ENCODE measurements at places on chromosomes 6 and 20.

GRCh38 chr6:126805861-126806260 is 312.6 kb upstream of the RSPO3 start:
- DNase-seq: no peak

- DNase-seq: no peak
Observed at GRCh38 chr6:10458287-10458686, 43.4 kb upstream of the TFAP2A start.

DNA sequence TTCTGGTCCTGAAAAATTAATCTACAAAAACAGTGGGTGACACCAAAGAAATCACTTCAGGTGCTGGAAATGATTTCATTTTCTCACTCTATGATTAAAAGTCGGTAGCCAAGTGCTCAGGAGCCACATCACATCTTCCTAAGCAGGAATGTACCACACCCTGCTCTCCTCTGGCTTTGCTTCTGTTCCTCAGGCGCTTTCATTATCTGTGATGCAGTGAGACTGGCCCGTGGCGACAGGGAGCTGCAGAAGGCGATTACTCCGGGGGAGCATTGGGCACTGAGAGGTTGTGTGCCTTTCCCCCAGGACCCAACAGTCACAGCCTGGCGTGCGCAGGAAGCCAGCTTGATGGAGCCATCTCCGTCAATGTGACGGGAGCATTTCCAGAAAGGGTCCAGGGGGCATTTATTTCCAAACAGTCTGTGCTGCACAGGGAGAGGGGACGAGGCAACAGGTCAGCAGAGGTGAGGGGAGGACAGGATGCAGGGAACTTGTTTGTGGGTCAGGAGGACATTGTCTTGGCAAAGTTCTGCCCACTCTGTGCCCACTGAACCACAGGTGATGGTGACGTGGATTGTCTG is 5.6 kb upstream of the ZNF831 start:
- DNase-seq: no peak

DNA sequence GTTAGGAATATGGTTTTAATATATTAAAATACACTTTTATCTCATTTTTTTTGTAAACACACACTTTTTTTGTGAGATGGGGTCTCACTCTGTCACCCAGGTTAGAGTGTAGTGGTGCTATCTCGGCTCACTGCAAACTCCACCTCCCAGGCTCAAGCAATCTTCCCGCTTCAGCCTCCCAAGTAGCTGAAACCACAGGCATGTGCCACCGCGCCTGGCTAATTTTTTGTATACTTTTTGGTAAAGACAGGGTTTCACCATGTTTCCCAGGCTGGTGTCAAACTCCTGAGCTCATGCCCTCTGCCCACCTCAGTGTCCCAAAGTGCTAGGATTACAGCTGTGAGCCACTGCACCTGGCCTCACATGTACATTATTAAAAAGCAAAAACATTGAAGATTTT is 10.8 kb downstream of the IPCEF1 start:
- DNase-seq: no peak

DNA sequence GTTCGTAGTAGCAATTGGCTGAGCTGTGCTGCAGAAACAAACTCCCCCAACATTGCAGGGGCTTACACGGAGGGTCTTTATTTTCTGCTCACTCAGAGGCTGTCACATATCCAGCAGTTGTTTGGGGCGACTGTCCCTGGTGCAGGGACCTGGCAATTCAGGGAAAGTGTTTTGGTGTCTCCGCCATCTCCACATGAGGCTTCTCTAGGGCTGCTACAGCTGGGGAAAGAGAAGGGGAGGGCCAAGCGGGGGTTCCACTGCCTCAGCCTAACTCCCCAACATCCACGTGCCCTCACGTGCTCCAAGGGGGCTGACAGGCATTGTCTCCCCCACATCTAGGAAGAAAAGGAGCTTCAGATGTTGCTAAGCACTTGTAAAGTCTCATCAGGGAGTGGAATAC is 61.3 kb upstream of the NXT1 start:
- no peak for DNase-seq

- no peak for DNase-seq
Observed at GRCh38 chr6:125277838-125278237, 23.9 kb downstream of the HDDC2 start.

- DNase-seq: no peak
Observed at GRCh38 chr6:125073071-125073470, 80.5 kb upstream of the TPD52L1 start.

GRCh38 chr20:2631228-2631627 is 21.2 kb upstream of the NOP56 start:
- no peak for DNase-seq

DNA sequence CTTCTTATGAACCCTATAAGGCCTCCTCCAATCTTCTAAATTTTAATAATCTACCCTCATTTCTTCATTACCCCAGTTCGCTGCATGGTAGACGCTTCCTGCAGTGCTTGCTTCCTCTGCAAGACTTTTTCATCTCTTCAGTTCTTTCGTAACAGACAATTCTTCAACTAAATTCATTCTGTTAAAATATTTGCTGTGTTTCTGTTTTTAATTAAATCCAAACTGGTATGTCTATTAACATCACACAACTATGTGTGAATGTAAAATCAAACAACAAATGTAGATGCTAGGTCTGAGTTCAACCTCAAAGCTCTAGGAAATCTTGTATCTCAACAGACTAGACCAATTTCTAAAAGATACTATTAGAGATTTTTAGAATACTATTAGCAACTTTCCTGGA is 199.3 kb downstream of the RNGTT start:
- no peak for DNase-seq

DNA sequence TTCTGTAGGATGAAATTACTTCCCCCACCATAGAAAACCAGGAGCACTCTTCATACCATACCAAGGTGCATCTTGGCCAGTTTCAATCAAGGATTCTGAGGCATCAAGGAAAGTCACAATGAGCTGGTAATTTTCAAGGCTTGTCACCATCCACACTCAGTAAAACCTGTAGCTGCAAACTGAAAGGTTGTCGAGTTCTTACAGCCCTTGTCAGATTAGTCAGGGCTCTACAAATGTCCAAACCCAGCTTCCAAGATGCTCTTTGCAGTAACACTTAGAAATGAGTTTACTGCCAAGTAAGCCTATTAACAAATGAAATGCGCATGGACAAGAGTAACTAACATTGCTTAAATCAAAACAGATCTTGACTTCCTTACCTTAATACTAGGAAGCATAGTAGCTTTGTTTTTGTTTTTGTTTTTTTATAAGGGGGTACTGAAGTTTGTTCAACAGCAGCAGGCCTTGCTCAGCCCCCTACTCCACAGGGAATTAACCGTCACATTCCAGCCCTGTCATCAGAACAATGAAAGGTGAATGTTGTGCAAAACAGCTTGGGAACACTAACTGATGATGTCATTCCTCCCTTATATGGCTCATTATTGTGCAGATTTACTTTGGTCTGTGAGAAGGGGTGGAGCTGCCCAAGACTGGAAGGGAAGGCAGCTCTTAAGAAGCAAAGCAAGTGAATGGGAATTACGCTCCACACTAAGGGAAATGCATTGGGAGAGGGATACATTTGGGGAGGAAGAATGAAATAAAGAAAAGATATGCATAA is 49.9 kb upstream of the TMEM30A start:
- DNase-seq: no peak

- DNase-seq: no peak
Observed at GRCh38 chr6:53639520-53639919, 26.0 kb downstream of the KLHL31 start.

DNA sequence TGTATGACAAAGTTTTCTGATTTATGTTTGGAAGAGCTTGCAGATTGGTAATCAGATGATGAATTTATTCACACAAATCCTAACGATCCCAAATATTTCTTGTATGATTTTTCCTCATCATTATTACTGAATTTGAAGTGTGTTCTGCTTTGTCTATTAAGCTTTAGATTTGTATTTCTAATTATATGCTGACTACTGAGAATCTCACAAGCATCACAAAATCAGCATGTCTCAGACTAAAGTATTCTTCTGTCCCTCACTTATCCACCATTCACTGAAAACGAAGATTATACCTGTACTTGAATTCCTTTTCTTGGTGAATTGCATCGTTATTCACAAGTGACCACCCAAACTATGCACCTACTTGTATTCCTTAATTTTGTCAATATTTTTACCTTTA is 796.3 kb upstream of the MAP3K7 start:
- no peak for DNase-seq

GRCh38 chr6:136666041-136666440 is 115.8 kb upstream of the MAP7 start:
- DNase-seq: no peak

DNA sequence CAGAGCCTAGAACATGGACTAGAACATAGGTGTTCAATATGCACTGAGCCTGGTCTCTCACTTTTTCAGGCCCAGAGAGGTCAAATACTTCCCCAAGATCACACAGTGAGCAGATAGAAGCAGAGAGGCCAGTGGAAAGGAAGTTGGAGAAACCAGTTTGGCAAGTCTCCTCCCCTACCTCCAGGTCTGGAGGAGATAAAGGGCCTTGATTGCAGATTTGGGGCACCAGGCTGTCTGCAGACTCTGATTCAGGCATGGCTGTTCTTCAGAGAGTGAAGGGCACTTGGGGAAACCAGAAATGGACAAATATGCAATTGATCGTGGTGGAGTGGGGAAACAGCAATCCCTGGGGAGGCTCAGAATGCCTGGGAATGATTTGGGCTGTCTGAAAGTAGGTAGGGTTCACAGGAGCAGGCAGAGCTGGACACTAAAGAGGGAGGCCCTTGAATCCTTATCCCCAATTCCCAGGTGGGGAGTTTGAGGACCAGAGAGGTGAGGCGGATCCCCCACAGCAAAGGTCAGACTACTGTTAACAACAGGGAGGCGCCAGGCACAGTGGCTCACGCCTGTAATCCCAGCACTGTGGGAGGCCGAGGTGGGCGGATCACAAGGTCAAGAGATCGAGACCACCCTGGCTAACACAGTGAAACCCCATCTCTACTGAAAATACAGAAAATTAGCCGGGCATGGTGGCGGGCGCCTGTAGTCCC is 2.3 kb downstream of the PEDS1 start:
- no peak for DNase-seq

- DNase-seq: no peak
Observed at GRCh38 chr6:14822679-14823078, 423.2 kb upstream of the JARID2 start.

- DNase-seq: no peak
Observed at GRCh38 chr6:12269110-12269509, 21.1 kb upstream of the EDN1 start.

GRCh38 chr20:61120595-61121515 is 131.2 kb upstream of the CDH4 start:
- DNase-seq: peak; percentile 3

DNA sequence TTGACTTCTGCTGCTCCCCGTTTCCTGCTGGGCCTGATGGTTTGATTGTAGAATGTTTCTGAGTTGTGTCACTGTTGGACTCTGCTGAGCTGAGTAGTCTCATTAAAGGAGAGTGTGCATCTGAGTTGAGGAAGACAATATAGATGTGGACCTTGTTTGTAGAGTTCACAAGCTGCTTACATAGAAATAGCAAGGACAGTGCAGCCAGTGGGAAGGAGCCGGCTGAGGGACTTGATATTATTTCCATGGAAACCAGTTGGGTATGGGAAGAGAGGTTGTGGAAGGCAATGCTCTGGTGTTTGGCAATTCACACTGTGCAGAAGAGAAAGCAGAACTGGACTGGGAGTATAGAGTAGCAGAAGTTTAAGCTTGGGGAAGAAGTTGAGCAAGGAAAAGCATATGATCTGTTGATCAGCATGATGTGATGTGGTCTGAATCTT is 14.8 kb downstream of the IGF2R start:
- DNase-seq: no peak

DNA sequence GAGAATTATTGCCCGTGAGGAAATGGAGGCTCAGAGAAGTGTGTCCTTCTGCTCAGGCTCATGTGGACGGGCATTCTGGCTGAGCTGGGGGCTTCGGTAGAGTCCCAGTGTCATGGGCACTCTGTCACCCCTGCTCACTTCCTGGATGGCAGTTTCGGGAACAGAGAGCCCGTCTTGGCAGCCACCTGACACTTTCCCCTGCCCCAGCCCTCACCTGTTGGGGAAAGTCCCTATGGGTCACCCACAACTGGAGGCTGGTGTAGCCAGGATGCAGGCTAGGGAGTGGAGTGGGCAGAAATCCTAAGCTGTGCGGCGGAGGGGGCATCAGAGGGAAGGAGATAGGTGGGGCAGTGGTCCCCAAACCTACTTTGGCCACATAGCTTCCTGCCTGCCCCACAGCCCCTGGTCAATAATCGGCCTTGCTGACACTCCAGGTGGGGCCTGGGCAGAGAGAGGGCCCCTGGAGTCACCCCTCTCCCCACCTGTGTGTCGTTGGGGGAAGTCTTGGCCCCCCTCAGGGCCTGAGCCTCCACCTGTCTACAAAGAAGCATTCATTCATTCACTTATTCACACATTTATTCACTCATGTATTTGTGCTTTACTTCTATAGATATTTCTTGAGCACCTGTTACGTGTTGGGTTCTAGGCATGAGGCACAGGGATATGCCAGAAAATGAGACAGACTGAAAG is 40.5 kb downstream of the SNAI1 start:
- DNase-seq: no peak

- DNase-seq: no peak
Observed at GRCh38 chr6:143078468-143079324, 18.0 kb downstream of the AIG1 start.

- no peak for DNase-seq
Observed at GRCh38 chr6:71721642-71722041, 164.7 kb upstream of the RIMS1 start.

- DNase-seq: no peak
Observed at GRCh38 chr20:15887387-15887786, 685.9 kb downstream of the KIF16B start.

DNA sequence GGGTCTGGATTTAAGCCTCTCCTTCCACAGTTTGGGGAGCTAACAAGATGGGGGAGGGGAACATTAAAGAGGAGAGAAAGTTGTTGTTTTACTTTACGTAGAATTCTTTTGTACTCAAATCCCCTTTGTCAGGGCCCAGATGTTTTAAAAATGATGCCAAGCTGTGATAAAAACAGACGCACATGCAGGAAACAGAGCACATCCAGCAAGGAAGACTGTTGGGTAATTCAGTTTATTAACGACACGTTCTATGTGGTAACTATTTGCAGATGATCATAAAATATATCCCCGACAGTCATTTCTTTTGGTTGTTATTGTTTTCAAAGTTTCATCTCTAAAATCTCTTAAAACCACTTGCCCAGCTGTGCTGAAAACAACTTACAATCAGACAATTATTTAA is 307.0 kb upstream of the PRDM1 start:
- no peak for DNase-seq

GRCh38 chr6:156848123-156848522 is 70.9 kb downstream of the ARID1B start:
- DNase-seq: no peak

DNA sequence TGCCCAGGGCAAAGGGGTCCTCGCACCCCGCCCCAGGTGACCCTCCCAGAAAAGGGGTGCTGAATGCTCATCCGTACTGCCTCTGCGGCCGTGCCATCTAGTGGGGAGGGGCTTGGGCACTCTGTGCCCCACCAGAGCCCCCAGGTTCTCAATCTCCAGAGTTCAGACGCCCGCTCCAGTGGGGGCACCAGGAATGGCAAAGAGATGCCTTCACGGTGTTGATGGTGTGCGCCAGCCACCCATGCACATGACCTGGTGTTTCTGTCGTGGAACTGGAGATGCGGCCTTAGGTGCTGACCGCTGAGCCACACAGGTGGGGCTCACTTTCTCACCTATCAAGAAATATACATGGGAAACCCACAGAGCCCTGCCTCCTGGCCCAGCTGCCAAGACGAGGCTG is 30.8 kb downstream of the GNAS-AS1 start:
- no peak for DNase-seq

GRCh38 chr20:51497542-51498467 is 44.7 kb downstream of the NFATC2 start:
- peak; percentile 42 for DNase-seq

All from activated CD4-positive, alpha-beta T cell treated with anti-CD3 and anti-CD28 coated beads, Interleukin-2, amount 50 U/mL, for 1 hour (primary cell).